ENCODE measurements at places on chromosomes 6 and 20.

DNA sequence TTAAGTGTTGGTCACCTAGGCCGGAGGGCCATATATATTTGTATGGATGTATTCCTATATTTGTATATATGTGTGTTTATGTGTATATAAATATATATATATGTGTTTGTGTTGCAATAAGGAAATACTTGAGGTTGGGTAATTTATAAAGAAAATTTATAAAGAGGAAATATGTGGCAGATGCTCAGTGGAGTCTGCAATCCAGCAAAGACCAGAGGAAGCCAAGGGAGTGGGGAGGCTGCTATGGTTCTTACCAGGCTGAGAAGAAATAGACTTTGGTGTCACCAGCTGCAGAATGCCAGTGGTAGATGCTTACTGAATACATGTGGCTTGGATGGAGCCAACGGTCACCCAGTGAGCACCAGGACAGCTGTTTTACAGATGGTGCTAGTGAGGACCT is 97.4 kb upstream of the ELOVL5 start:
- DNase-seq: no peak

- no peak for DNase-seq
These were observed at the start of gene TTBK1 for GRCh38 chr6:43242908-43243663. TSS of gene TTBK1 (plus strand) at chr6:43243481. CDS start at chr6:43246661, 3,180 bp downstream.

DNA sequence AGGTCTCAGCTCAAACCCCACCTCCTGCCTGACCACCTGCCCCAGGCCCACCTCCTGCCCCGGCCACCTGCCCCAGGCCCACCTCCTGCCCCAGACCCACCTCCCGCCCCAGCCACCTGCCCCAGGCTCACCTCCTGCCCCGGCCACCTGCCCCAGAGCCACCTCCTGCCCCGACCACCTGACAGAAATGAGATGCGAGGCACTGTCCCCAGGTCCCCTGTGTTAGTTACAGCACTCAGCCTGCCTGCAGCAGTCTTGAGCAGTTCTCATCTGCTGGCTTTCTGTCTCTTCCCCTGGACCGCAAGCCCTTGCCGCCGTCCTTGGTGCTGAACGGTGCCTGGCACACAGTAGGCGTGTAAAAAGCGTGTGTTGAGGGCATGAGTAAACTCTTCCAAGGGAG is 79.5 kb downstream of the CDH4 start:
- no peak for DNase-seq

DNA sequence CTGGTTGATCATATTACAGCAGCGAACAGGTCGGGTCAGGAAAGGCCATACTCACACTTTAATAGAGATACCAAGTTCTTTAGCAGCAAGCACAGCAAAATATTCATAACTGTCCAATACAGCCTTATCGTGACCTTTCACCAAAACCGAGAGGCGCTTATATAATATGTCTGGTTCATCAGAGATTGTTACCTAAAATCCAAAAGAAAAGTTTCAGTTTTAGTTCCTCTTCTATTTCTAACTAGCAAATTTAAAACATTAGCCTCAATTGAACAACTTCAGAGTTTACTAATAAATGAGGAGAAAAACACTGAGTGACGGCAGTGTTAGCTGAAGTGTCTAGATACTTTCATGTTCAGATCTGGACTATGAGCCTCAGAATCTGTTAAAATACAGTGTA is 5.9 kb downstream of the MRPS10 start:
- no peak for DNase-seq

GRCh38 chr20:57791178-57791962 is 81.6 kb upstream of the PMEPA1 start:
- no peak for DNase-seq

DNA sequence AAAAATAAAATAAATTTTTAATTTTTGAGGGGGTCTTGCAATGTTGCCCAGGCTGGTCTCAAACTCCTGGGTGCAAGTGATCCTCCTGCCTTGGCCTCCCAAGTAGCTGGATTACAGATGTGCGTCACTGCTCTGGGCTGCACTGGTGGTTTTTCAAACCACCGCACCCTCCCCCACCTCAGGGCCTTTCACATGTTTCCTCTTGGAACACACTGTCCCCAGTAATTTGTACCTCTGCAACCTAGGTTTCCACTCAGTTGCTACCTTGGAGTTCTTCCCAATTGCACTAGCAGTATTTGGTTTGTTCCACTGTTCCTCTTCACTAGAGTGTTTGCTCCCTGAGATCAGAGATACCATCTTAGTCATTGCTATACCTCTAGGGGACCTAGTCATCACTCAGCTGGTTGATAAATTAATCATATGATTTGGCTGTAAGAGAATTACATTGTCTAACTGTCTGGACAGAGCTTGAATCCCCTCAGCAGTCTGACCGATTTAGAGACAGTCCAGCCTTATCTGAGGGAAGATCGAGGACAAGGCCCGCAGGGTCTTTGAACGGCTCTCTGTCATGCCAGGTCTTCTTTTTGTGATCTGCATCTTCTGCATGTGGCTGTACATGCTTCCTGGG is 32.0 kb downstream of the CEP43 start:
- DNase-seq: no peak

- DNase-seq: no peak
These were observed 59.8 kb upstream of the HSF2 start for GRCh38 chr6:122339661-122340060.

GRCh38 chr6:52547647-52548352 is 29.1 kb downstream of the TRAM2 start:
- no peak for DNase-seq

DNA sequence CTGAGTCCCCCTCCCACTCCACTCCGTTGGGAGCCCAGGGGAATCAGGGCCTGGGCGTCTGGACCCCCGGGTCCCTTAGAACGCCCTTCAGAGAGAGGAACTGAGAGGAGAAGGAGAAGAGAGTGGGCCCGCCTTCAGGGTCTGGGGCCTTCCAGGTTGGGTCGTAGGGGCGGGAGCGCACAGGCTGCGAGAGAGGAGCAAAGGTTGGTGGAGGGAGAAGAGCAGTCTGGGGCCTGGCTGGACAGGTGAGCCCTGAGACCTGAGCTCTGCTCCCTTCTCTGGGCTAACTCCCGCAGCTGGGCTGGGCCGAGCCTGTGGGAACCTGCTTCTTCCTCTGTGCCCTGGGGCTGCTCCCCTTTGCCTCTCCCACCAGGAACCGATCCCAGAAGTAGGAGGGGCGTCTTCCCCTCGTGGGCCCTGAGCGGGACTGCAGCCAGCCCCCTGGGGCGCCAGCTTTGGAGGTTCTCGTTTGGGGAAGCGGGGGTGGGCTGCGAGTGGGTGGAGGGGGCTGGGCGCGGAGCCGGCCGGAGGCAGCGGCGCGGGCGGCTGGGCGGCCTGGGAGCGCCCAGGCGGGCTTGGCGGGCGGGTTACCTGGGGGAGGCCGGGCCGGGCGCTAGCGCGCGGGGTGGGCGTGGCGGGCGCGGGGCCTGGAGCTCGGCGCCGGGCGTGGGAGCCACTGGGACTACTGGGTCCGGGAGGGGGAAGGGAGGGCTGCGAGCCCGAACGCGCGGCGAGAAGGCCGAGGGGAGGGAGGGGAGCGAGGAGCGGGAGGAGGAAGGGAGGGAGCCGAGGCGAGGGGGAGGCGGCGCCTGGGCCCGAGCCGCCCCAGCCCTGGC is at the start of gene DDR1:
TSS of gene DDR1 (plus strand) at position 835 of the 836 bp plus-strand sequence. CDS start 4,211 bp downstream, outside the sequence.
- DNase-seq: peak; percentile 21

GRCh38 chr6:13694562-13694961 is 17.1 kb downstream of the RANBP9 start:
- no peak for DNase-seq

- no peak for DNase-seq
These were observed 136.4 kb downstream of the MTFR2 start for GRCh38 chr6:136113736-136114173.

GRCh38 chr20:57747861-57748481 is 38.2 kb upstream of the PMEPA1 start:
- DNase-seq: no peak

DNA sequence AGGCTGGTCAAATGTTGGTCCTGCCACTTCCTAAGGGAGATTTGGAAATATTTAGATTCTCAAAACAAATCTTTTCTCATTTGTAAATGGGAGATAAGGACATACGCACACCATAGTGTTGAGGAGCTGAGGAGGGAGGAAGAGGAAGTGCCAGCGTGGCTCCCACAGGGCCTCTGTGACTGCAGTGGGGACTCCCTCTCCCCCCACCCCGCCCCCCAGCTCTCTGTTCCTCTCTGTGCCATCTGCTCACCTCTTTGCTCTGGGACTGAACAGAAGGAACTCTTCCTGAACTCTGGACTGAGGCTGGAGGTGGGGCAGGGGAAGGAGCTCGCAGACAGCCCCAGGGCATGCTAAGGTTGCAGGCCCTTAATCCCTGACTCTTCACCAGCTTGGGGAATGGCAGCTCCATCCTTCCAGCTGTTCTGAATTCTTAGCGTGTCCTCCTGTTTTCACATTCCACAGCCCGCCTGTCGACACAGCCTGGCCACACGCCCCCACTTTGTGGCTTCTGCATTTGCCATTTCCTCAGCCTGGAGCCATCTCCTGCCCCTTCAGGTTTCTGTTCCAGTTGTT is 11.4 kb downstream of the DDX27 start:
- no peak for DNase-seq

DNA sequence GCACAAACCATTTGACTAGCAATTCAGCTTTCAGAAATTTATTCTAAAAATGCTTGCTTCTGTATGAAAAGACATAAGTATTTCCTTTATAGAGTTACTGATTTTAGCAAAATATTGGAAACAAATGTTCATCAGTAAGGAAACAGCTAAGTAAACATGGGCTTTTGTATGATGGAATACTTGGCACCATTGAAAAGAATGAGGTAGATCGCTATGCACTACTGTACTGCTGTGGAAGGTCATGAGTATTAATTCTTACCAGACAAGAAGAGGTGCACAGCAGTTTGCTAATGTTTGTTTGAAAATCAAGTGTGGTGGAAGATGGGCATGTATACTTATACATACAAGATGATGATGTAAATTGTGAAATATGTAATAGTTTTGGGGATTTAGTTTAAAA is 73.0 kb downstream of the FARS2 start:
- no peak for DNase-seq

DNA sequence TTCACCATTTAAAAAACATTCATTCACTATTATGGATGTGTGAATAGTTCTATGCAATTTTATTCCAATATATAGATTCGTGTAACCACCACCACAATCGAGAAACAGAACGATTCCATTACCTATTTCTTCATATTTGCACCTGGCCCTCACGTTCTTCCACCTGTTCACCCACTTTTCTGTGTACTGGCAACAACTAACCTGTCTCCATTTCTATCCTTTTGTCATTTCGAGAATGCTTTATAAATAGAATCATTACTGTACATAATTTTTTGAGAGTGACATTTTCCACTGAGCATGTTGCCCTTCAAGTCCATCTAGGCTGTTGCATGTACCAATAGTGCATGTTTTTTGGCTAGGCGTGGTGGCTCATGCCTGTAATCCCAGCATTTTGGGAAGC is 23.2 kb upstream of the STX11 start:
- DNase-seq: no peak

DNA sequence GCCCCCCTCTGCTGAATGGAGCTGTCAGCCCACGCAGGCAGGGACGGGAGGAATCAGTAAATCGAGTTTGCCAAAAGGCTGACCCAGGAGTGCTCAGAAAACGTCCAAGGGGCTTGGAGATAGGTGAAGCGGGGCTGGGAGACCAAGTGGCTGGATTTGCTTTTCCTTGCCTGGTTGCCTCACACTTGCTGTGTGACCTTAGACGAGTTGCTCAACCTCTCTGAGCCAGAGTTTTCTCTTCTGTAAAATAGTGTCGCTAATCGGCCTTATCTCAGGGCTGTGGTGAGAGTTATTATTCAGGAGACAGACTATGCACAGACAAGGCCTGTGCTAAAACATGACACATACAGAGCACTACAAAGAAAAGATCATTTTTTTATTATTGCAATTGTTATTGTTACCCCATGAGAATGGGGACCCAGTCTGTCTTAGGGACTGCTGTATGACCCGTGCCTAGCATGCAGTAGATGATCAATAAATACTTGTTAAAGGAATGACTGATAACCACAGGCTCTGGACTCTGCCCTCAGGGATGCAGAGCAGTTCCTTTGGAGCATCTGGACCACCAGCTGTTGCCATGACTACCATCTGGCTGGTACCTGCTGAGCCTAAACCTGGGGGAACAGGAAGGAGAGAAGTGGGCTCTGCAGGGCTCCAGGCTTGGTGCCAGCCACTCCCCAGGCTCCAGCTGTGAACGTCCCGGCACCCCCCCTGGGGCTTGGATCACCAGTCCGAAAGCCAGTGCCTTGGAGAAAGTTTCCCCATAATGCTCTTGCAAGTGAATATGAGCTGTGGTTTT is 901 bp downstream of the KCNK15 start:
- DNase-seq: no peak

- DNase-seq: no peak
These were observed 67.9 kb downstream of the PSMB1 start for GRCh38 chr6:170485159-170485558.
